RCC 7860 (cell line): ENCODE measurements at places on chromosomes 16 and 17.

DNA sequence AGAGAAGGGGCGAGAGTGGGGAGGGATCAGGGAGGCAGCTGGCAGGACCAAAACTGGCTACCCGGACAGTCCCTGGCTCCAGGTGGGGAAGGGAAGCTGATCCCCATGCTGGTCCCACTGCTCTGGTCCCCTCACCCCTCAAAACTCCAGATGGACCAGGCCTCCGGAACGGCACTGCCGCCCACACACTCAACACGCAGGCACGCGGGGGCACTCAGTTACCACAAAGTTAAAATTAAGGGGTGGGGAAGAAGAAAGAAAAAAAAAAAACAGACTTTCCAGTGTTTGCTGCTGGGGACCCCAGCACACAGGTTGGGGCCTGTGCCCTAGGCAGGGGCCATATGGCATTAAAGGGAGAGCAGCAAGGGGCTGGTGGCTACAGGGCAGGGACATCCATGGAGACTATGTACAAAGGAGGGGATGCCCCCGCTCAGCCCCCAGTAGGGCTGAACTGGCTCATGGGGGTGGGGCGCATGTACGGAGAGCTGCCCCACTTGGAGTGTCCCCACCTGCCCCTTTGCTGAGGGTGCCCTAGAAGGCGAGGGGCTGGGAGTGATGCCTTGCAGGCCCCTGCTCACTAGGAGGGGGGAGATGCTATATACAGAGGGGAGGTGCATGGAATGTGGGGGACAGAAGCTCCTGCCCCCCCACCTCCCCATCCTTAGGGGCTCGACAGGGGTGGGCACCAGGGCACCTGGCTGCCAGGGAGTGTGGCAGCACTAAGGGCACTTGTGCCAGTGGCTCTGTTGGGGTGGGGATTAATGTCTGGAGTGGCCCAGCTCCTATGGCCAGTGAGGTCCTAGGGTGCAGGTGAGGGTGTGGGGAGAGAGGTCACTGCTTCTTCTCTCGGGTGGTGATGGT lies 5.6 kb downstream of the TP53I13 start:
- no peak for DNase-seq

DNA sequence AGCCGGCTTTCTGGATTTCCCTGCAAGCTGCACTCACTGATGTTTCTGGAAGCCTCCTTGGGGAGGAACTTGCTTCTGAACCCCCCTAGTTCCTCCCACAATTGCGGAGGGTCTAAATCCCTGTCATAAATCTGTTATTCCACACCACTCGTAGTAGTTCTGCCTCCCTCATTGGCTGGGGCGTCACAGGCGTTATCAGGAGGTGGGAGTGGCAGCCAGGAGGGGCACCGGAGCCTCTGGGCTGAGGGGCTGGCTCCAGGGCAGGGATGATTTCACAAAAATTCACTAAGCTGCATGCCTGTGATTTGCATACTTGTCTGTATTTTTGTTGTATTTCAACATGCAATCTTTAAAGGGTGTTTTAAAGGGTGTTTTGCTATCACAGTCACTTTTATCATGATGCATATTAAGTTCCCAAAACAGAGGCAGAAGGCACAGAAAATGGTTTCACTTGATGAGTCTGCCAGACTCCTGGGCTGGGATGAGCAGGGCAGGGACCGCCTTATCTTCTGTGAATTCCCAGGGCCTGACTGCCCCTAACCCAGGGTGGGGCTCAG lies 176.2 kb upstream of the FOXF1 start:
- DNase-seq = no peak

DNA sequence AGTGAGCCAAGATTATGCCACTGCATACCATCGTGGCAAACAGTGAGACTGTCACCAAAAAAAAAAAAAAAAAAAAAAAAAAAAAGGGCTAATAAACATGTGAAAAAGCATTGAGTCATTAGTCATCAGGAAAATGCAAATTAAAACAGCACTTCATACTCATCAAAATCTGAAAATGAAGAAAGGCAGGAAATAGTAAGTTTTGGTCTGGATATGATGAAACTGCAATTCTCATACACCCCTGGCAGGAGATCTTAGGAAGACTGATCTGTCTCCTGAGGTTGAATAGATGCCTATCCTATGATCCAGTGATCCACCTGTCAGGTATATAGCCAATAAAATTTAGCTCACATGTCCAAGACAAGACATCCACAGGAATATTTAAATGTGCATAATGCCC lies 212.7 kb downstream of the CPPED1 start:
- DNase-seq = no peak

DNA sequence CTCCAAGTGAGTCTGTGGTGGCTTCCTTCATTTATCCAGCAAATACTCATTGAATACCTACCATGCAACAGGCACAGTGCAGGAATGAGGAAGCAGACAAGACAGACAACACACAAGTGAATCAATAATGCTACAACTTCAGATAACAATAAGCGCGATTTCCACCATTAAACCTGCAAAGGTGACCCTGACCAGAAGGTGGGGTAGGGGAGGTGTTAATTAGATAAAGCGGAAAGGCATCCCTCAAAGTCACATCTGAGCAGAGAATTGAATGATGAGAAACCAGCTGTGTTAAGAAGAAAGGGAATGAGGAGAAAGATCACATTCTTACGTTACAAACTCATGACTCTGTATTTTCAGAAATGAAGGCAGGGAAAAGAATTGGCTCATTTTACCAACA lies 26.3 kb downstream of the ZZEF1 start:
- DNase-seq = no peak
